ENCODE measurements at places on chromosomes 5 and 9. TPM values are rescaled to one million over a fixed set of nuclear protein-coding genes. Genes with fewer than 3 reads are reported as not detected.

DNA sequence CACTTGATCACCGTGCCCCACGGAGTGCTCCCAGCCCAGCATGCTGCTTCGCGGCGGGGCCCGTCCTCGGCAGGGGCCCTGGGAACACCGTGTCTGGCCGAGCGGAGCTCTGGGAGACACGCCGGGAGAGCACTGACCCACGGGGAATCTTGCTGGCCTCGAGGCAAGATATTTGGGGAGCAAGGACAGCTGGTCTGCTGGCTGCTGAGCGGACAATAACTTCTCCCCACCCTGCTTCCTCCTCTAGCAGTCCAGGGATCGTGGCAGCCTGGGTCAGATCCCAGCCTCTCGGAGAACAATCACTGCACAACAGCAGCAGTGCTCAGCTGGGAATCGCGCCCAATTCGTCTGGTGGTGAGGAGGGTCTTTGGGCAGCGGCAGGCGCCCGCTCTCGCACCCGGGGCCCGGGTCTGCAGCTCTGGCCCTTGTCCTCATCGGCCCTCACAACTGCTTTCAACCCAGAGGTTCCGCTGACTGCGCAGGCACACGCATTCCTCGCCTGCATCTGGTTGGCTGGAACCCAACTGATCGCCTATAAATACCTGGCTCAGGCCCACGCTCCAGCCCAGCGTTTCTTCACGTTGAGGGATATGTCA lies 43.4 kb downstream of the DBH start:
- H3K4me3 ChIP-seq, result no peak overlapping the region
- H3K36me3 ChIP-seq, result no peaks in the 10 kb centered on the region
- no peak for DNase-seq
- H3K27ac ChIP-seq, result no peak overlapping the region
- peaks cover 49% of the 10 kb centered on the region for H3K27me3 ChIP-seq
- H3K4me1 ChIP-seq, result no peaks in the 10 kb centered on the region

GRCh38 chr5:58921159-58921558 lies 338.3 kb downstream of the RAB3C start:
- H3K4me3 ChIP-seq, result no peak overlapping the region
- peaks cover 90% of the 10 kb centered on the region for H3K27me3 ChIP-seq

DNA sequence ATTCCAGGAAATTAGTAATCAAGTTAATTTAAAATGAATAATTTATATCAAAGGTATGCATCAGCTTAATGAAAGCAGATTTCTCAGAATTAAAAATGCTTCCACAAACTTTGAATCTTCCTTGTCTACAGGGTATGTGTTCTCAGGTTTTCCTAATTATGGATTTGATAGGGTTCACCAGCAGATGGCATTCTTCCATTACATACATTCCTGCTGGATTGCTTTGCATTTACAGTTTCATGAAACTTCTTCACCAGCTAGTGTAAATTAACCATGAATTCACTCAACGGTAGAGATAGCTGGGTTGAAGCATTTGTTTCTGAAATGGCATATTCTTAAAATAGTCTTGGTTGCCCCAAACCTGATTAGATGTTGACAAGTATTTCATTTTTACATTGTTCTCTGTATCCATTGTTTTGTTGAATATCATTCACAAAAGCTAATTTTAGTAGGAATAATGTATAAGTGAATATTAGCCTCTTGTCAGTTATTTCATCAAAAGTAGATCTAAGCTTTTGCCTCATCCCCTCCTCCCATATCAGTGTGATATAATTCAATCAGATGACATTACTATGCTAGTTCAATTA lies 68.7 kb upstream of the WDR41 start:
- peak; percentile 26 for DNase-seq
- H3K4me1 ChIP-seq, result no peaks in the 10 kb centered on the region
- no peaks in the 10 kb centered on the region for H3K36me3 ChIP-seq
- no peaks in the 10 kb centered on the region for H3K27me3 ChIP-seq
- H3K27ac ChIP-seq, result no peak overlapping the region

GRCh38 chr5:37810311-37810710 lies 29.5 kb downstream of the GDNF start:
- DNase-seq, result no peak
- no peaks in the 10 kb centered on the region for H3K36me3 ChIP-seq
- H3K27me3 ChIP-seq, result peaks cover 57% of the 10 kb centered on the region
- H3K4me3 ChIP-seq, result no peak overlapping the region

IRGM gene
- not detected for total RNA-seq

CARTPT gene
- total RNA-seq, result not detected
